Left renal cortex interstitium (tissue), 4 donors: ENCODE measurements at places on chromosomes 13 and 19.

DNA sequence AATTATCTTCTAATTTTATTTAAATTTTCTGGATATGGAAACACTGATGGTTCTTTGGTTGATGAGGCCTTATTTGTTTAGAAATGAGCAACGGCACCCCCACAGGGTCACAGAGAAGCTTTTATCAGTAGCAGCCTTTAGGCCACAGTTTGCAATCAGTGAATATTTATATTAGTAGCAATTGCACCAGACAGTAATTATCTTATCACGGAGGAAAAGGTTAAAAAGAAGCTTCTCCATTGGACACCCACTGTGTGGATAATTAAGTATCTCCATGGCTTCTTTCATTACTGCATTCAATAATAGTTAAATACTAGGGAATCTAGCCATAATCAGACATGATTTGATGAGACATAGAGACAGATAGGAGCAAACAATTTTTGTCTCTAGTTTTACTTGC is 2099.2 kb upstream of the PCDH20 start:
- DNase-seq, result no peak

DNA sequence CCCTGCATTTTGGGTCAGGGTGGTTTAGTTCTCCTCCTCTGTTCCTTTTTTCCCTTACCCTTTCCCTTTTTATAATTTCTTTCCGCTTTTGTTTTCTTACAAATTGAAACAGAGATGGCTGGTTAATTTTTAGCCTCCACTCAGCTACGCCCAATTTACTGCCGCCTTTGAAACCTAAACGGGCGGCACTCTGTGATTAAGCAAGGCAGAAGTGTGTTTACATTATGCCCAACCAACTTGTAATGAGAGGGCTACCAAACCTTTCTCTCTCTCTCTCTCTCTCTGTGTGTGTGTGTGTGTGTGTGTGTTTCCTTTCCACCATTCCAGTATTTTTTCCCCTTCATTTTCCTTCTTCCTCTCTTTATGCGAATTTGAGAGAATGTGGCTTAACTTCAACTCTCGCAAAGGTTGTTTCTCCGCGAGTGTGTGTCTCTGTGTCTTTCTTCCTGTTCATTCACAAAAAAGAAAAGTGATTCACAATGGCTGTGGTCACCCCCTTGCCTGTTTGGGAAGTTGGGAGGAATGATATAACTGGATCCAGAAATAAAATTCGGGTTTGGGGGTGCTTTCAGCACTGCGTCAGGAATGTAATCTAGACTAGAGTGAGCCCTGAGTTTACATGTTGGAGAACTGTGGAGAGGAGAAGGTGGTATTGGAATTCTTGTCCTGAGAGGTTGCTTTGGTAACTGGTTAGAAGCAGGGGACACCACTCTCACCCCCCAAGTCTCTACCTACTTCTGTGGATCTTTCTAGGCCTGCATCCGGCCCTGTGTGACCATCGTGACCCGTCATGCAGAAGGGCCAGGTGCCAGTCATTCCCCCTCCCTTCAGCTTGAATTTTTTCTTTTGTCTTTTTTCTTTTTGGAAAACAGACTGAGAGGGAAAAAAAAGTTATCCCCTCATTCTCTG is 31.4 kb downstream of the NFIX start:
- DNase-seq, result no peak

DNA sequence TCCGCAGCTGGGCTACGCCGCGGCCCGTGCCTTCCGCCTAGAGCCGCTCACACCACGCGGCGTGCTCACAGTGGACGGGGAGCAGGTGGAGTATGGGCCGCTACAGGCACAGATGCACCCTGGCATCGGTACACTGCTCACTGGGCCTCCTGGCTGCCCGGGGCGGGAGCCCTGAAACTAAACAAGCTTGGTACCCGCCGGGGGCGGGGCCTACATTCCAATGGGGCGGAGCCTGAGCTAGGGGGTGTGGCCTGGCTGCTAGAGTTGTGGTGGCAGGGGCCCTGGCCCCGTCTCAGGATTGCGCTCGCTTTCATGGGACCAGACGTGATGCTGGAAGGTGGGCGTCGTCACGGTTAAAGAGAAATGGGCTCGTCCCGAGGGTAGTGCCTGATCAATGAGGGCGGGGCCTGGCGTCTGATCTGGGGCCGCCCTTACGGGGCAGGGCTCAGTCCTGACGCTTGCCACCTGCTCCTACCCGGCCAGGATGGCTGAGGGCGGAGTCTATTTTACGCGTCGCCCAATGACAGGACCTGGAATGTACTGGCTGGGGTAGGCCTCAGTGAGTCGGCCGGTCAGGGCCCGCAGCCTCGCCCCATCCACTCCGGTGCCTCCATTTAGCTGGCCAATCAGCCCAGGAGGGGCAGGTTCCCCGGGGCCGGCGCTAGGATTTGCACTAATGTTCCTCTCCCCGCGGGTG is 7.4 kb downstream of the DBP start:
- no peak for DNase-seq

DNA sequence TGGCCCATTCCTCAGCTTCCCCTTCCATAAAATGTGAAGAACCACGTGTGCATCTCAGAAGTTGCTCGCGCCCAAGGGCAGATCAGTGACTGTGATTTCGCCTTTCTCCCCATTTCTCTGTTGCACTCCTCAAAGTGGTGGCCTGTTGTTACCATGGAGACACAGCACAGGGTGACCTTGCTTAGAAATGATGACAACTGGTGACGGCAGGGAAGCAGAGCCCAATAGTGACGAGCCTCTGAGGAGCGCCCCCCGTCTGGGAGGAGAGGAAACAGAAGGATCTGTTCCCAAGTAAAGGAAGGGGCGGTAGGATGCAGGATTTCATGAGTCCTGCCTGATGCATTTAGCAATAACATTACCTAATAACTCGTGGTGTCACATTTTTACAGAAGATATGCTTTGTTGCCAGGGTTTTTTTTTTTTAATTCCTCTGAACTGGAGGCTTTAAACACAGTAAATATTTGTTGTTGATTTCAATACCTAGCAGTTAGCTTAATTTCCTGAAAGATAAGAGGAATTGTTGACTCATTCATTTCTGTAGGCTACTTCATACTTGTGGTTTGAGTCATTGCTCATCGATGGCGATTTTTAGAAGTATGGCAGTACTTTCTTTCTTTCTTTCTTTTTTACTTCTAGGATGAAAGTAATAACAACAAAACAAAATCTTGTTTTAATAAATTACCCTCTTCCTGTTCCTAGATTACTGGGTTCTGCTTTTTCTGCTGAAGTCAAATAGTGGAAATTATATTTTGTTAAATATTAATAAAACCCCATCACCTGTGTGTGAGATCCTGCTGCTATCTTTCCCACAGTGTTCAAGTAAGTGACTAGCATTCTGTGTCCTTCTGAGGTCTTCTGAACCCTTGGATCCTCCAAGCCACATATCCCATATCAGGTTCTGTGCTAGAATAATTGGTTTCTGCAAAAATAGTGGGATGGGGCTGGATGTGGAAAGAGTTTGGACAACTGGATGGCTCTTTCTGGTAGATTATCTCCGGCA is 36.0 kb downstream of the MBNL2 start:
- no peak for DNase-seq

DNA sequence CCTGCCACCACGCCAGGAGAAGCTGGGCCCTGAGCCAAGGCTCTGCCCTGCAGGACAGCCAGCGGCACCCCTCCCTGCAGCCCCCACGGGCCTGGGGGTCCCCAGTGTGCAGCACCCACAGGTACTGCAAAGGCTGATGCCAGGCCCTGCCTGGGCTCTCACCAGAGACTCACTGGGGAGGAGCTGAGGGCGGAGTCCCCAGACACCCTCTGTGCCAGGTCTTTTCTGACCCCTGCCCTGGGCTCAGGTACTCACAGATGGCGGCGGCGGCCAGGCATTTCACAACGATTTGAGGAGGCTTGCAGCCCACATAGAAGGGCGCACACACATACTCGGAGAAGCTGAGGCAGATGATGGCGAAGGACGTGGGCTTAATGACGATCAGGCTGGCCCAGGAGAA is 5.7 kb downstream of the SLC7A9 start:
- DNase-seq, result no peak

DNA sequence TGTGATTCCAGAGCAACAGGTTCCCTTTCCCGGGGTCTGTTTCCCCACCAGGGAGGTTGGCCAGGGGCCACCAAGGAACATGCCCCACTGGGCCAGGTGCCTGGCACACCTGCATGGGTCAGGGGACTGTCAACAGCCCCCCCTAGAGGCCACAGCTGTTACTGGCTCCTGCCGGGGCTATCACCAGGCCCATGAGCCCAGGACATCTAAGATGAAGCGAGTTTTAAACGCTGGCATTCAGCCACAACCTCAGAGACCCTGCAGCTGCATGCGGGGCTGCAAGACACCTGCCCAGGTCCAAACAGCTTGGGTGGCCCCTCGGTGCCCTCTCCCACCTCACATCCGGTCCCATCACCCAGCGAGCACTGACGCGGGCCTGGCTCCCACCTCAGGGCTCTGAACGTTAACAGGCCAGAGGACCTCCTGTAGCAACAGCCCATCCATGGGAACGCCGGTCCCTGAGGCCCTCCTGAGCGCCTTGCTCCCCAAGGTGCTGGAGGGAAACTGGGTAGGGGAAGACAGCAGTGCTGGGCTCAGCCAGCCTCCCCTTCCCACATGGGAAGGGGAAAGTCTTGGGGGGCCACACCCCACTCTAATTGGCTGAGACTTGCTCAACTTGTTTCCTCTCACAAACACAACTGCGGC is 12.0 kb downstream of the KHSRP start:
- DNase-seq, result no peak

GRCh38 chr19:31784671-31785101 is 435.4 kb upstream of the TSHZ3 start:
- DNase-seq, result no peak

DNA sequence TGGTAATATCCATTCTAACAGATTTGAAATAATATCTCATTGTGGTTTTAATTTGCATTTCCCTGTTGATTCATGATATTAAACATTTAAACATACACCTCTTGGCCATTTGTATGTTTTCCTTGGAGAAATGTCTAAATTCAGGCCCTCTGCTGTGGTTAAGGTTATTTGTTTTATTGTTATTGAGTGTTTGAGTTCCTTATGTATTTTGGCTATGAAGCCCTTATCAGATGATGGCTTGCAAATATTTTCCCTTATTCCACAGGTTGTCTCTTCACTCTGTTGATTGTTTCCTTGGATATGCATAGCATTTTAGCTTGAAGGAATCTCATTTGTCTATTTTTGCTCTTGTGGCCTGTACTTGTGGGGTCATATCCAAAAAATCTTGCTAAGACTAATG is 303.6 kb downstream of the GPC5 start:
- DNase-seq, result no peak

DNA sequence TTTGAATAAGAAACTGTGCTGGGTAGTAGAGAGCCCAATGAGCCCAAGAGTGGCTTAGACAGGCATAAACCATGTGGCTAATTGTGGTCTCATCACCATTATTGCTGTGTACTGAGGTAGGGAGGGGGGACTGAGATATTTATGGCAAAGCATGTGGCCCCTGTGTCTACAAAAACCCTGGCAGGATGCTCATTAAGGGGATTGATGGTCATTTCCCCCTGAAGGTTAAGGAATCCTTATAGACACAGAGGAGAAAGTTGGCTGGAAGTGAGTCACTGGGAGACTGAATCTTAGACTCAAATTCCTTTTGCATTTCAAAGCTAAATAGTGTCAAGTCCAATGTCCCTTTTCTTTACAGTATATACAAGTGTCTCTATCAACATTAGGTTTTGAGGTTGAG is 9.8 kb upstream of the DACT3 start:
- no peak for DNase-seq

GRCh38 chr19:40355975-40356680 is 7.6 kb downstream of the PLD3 start:
- no peak for DNase-seq

- DNase-seq, result no peak
Observed at GRCh38 chr13:65724226-65724625, 1505.9 kb downstream of the PCDH9 start.

- DNase-seq, result no peak
Observed at GRCh38 chr13:108269601-108270328, at the start of gene TNFSF13B. Gene TNFSF13B, plus strand, starts transcription at chr13:108269718. Its CDS starts 178 bp downstream, at chr13:108269896.

GRCh38 chr19:3397266-3398022 is 31.1 kb downstream of the NFIC start:
- no peak for DNase-seq

GRCh38 chr19:16018801-16019551 is 57.3 kb upstream of the TPM4 start:
- no peak for DNase-seq

DNA sequence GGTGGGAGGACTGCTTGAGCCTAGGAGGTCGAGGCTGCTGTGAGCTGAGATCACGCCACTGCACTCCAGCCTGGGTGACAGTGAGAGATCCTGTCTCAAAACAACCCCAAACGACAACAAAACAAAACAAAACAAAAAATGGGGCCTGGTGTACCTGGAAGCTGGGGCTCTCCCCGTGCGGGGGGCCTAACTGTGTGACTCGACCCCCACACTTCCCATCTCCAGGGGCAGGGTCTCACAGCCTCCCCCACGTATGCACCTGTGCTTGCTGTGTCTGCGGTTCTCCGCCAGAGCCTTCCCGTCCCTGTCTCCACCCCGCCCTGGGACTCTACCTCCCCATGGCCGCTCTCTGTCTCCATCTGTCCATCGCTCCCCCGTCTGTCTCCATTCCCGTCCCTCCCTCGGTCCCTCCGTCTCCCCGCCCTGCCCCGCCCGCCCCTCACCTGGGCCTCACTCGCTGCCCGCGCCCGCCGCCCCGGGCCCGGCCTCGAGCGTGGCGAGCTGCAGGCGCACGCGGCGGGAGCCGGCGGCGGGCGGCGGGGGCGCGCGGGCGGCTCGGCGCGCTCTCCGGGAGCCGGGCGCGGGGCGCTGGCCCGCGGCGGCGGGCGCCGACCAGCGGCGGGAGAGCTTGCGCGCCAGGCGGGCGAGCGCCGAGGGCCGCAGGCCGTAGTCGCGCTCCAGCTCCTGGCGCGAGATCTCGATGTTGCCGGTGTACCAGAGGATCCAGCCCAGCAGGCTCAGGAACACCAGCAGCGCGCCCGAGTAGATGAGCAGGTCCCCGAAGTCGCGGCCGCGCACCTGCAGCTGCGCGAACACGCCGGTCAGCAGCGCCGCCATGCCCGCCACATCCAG is 587 bp downstream of the TMEM238 start:
- no peak for DNase-seq

- DNase-seq, result no peak
Observed at GRCh38 chr13:40409278-40409677, 257.2 kb downstream of the FOXO1 start.

DNA sequence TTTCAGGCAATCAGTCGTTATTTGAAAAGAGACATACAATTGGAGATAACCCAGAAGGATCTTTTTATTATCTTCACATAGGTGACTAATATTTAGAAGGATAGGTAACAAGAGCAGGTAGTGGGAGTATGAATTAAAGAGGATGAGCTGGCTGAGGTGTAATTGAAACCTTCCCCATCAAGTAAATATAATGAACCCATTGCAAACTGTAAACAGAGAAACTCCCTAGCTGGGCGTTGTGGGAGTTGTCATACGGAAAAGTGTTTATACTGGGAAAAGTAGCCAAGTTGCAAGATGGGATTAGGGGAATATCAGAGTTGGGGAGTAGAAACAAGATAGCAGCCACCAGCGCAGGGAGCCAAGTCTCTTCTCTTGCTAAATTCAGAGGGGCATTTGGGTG is 448.4 kb downstream of the COG6 start:
- DNase-seq, result no peak

DNA sequence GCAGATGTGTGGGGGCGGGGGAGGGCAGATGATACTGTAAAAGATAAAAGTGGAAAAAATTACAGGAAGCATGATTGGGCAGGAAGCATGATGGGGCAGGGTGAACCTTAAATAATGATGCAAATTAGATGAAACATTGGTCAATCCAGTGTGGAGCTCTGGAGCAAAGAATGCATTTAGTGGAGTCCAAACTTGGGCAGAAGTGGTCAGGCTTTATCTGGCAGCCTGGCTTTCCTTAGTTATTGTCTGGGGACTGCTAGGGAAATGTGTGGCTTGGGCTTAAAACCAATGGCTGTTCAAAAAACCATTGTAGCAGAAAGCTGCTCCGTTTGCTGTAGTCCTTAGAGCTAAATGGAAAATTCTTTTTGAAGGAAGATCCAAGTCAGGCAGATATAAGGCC is 1077.3 kb upstream of the MIR17HG start:
- DNase-seq, result no peak
